GM20000 (cell line): ENCODE measurements at places on chromosomes 3 and 15.
A peak's percentile ranks its signal among the peaks of the same experiment; 100 is the strongest.

DNA sequence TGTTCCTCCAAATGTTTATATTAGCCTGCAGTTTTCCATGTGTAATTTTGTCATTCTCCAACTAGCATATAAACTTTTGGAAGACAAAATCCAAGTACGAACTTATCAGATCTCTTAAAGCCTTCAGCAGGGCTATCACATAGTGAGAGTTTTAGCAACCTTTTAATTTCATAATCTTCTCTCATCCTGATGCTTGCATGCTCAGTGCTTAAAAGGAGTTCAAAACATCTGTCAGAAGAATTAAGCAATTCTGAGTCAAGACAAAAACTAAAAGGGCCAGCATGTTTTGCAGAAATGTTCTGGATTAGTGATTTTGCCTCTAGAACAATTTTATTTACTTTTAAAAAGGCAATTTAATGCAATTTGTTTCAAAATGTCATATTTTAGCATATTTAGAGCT is 73.4 kb upstream of the SLC2A2 start:
- no peak for DNase-seq

DNA sequence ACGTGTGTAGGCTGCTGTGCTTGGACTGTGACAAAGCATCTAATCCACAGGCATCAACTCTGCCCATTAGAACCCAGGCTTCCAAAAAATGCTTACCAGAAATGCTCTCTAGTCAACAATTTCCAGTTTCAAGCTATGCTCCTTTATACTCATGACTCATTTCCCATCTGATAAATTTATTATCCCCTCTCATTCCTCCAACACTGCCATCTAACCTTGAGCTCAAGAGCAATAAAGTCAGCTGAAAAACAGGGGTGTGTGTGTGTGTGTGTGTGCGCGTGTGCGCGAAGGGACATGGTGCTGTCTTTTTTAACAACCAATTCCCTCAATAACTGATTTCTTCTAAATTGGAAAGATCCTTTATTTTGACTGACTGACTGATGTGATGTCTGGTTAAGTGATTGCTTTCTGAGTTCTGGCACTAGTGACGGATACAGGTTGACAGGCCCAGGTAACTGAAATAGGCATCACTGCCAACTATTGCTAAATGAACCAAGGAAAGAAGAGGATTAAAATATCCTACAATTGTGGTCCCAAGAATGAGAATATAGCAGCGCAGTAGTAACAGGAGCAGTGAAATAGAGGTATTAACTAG is 405.5 kb downstream of the ZNF385D start:
- DNase-seq = no peak

DNA sequence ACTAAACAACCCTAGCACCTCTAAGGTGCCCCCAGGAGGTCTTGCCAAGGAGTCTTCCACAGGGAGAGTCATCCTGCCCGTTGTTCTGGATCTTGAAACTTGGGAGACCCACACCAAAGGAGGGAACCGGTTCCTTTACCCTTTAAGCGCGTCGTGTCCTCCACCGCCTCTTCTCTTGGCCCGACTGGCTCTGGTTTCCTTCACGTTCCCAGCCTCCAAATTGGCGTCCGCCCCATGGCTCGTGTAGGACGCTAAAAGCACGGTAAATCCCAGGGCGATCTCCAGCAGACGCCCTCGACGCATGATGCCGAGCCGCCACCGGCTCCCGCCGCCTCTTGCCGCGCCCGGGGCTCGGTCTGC is 1.1 kb downstream of the FBN1 start:
- DNase-seq = peak; percentile 52

GRCh38 chr15:44137750-44138149 is 57.3 kb downstream of the FRMD5 start:
- DNase-seq = no peak

DNA sequence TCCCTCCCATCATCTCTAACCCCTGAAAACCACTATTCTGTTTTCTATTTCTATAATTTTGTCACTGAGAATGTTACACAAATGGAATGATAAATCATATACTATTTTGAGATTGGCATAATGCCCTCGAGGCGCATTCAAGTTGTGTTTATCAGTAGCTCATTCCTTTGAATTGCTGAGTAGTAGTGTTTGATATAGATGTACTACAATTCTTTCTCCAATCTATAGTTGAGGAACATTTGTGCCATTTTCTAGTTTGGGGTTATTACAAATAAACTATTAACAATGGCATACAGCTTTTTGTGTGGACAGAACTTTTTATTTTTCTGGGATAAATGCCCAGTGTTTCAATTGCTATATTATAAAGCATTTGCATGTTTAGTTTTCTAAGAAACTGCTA is 86.0 kb downstream of the CCR1 start:
- DNase-seq = no peak

DNA sequence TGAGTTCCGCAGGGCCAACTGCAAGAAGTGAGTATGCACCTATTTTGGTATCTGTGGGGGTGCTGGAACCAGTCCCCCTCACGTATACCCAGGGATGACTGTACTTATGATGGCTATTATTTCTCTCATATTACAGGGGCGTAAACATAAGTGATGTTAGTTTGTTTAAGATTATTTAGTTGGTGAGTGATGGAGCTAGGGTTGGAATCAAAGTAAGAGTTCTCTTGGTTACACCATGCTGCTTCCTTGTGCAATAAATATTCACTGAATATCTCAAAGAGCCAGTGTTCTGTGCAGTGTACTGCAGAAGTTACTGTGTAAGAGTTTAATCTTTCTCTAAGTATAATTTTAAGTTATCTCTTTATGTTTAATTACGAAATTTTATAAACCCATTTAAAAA is 12.8 kb upstream of the UTS2B start:
- DNase-seq = no peak

DNA sequence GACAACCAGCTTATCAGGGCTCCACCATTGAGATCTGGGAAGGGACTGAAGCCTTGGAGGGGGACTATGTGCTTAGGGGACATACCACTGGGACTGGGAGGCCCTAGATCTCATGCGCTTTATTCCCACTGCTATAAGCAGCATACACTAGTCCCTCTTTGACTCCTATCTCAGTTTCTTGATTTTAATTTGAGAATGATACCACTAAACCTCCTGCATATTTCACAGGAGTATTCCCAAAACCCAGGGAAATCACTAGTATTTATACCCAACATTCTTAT is 29.2 kb downstream of the SLC24A1 start:
- no peak for DNase-seq

- no peak for DNase-seq
Measured at GRCh38 chr3:186097663-186098451, 11.0 kb downstream of the ETV5 start.

GRCh38 chr3:182323126-182323700 is 470.1 kb upstream of the ATP11B start:
- DNase-seq = no peak

GRCh38 chr15:65902373-65902772 is 33.1 kb downstream of the RAB11A start:
- DNase-seq = peak; percentile 55

- DNase-seq = no peak
Measured at GRCh38 chr3:73214846-73215245, 153.4 kb downstream of the EBLN2 start.

DNA sequence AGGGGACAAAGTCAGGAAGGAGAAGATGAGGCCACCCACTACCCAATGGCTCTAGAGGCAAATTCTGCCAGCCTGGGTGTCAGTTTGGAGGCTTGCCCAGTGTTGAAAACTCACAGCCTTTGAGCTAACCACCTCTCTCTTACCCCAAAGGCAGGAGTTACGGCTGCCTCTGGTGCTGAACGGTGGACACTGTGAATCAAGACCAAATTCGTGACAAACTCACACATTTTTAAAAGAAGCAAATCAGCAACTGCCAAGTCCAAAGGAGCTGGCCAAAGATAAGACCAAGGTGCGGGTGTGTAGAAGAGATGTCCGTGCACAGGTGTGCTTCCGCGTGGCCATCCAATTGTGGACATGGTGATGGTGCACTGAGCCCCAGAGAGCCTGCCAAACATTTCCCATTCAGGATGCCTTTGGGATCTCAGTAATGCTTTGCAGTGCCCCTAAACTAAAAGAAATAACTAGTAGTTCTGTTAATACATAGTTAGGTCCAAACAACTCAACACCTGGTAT is 74.6 kb downstream of the FAM174B start:
- DNase-seq = no peak

DNA sequence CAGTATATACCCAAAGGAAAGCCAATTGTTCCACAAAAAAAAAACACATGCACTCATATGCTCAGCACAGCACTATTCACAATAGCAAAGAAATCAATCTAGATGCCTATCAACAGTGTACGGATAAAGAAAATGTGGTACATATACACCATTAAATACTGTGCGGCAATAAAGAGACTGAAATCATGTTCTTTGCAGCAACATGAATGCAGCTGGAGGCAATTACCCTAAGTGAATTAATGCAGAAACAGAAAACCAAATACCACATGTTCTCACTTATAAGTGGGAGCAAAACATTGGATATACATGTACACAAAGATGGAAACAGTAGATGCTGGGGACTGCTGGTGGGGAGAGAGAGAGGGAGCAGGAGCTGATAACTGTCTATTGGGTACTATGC is 124.2 kb upstream of the AADACL2 start:
- no peak for DNase-seq

- DNase-seq = no peak
Measured at GRCh38 chr3:78221300-78221699, 1181.4 kb downstream of the ROBO2 start.

DNA sequence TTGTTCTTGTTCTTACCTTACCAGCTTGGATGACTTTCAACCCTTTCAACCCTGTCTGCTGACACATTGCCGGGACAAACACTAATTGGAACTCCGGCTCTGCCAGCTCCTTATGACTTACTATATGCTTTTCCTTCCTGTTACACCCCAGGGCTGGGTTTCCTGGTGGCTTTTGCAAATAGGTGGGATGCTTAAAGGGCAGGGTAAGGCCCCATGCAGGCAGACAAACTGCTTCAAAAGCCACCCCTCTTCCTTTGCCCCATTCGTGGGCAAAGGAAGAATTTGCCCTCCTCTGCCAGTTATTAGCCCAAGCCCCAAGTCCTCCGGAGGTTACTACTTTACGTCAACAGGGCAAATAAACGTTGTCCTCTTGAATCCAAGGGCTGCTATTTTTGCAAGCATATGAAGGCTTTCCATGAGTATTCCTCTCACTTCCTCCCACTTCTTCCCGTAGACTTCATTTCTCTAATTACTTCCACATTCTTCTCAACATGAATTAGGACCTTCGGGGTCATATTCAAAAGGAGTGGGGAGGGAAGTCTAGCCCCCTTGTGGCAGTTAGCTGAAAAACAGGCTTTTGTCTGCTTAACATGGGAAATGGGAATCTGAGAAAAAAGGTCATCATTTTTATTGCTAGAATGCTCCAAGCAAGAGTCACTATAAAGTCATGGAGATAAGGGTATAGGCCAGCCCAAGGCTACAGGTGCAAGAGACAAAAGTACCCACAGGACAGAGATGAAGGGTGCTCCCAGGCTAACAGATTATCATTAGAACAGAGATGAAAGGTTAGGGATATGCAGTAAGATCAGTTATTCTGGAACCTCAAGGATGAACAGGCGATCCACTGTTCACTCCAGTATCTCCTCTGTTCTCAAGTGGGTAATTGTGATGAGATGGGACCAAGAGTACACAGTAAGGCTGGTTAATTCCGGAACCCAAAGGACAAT is 56.3 kb upstream of the FSTL1 start:
- peak; percentile 10 for DNase-seq

GRCh38 chr3:177350121-177350520 is 152.8 kb upstream of the TBL1XR1 start:
- DNase-seq = no peak

DNA sequence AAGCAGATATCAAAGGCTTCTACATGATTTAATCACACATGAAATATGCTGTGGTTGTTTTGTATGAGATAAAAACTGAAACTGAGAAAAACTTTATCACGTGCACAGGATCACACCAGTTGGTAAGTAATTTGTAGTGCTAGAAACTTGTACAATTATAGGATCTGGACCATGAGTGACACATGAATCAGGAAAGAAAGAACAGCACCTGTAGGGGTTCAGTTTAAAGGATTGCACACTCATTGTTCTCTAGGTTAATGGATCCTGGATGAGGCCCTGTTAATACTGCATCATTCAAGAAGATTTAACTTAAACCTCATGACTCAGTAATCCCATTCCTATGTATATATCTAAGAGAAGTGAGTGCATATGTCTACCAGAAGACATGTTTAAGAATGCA is 87.9 kb downstream of the STT3B start:
- no peak for DNase-seq

GRCh38 chr3:69791919-69792399 is 52.7 kb downstream of the MITF start:
- DNase-seq = no peak

DNA sequence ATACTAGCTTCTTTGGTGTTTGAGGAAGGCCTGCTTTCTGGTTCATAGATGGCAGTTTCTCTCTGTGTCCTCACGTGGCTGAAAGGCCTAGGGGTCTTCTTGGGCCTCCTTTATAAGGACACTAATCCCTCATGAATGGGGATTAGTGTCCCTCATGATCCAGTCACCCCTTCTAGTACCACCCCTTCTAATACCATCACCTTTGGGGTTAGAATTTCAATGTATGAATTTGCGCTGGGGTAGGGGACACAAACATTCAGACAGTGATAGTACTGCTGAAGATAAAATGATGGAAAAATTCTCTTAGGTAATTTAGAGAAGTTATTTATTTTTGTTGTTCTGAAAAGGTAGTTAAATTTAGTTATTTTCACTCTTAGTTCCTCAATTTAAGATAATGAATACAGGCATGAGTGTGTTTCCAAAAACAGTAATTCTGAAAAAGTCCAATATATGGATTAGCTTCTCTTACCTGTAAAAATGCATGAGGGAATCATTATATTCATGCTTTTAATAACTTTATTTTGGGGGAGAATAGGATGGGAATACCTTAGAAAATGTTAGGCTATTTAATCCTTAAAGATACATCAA is 103.6 kb downstream of the FNDC3B start:
- no peak for DNase-seq

GRCh38 chr3:196837819-196838420 is 29.8 kb upstream of the SENP5 start:
- peak; percentile 83 for DNase-seq

- DNase-seq = peak; percentile 59
Measured at GRCh38 chr15:55799291-55800212, 56.6 kb upstream of the PRTG start.

DNA sequence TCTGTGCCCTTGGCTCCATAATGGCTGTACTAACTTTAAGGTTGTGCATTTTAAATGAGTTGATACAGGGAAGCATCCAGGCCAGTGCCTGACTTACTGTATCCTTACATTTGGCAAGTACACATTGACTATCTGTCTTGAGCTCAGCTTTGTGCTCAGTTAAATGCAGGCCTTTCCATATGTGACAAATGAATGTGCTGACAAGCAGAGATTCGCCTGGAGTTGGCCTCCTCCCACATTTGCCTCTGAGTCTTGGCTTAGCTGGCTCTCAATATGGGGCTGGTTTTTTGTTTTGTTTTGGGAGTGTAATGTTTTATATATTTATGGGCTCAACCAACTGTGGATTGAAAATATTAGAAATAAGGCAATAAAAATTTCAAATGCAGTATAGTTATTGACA is 29.7 kb downstream of the TRIM71 start:
- DNase-seq = no peak

DNA sequence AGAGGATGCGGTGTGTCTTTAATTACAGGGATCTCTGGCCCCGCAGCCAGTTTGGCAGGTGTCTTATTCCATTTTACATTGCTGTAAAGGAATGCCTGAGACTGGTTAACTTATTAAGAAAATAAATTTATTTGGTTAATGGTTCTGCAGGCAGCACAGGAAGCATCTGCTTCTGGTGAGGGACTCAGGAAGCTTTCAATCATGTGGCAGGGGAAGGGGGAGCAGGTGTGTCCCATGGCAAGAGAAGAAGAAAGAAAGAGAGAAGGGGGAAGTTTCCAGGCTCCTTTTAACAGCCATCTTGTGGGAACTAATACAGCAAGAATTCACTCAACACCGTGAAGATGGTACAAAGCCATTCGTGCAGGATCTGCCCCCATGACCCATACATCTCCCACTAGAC is 128.0 kb upstream of the CRBN start:
- DNase-seq = no peak
